ENCODE measurements at places on chromosomes 4 and X. TPM values are rescaled to one million over a fixed set of nuclear protein-coding genes. Genes with fewer than 3 reads are reported as not detected.

The RBM46 gene
- total RNA-seq, result not detected

The ARAP2 gene
- 9.9 TPM for total RNA-seq

The XAGE2 gene
- not detected for total RNA-seq

The RAP1GDS1 gene
- 103 TPM for total RNA-seq

The XKRX gene
- under 0.01 TPM for total RNA-seq

The BMX gene
- total RNA-seq, result 0.11 TPM

The APBB2 gene
- 46.8 TPM for total RNA-seq

The CSAG1 gene
- not detected for total RNA-seq

The SCRG1 gene
- total RNA-seq, result 0.33 TPM

The NOA1 gene
- total RNA-seq, result 19.7 TPM

The PF4V1 gene
- 0.33 TPM for total RNA-seq
